ENCODE measurements at places on chromosomes 12 and 14. TPM values are rescaled to one million over a fixed set of nuclear protein-coding genes. Genes with fewer than 3 reads are reported as not detected.

- no peak for DNase-seq
Measured at GRCh38 chr14:50668826-50669143, 679 bp upstream of the SAV1 start.

- no peak for DNase-seq
Measured at GRCh38 chr12:120260607-120261006, 4.9 kb downstream of the PXN start.

GRCh38 chr14:102645746-102646440 is 53.4 kb downstream of the RCOR1 start:
- no peak for DNase-seq

DNA sequence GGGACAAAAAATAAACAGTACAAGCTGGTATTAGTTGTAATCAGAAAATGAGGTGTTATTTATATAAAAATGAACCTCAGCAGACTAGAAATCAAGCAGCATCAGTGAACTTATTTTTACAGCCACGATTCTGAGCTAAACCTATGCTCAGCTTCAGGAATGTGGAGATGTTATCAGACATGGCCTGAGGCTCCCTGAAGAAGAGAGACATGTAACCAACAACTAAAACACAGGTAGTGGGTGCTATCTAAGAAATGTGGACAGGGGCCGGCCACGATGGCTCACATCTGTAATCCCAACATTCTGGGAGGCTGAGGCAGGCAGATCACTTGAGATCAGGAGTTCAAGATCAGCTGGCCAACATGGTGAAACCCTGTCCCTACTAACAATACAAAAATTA is 534.3 kb downstream of the VRK1 start:
- no peak for DNase-seq

DNA sequence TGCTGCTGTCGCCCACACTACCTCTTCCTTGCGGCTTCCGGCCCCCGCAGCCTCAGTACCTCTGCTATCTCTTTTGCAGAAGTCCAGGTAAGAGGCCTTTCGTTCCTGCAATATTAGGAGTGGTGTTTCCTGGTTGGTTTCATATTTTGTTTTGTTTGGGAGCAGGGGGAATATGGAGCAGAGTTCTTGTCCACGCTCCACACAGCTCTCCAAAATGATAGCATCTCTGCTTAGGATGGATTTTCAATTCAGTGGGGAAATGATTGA is 768 bp downstream of the OXA1L start:
- no peak for DNase-seq

DNA sequence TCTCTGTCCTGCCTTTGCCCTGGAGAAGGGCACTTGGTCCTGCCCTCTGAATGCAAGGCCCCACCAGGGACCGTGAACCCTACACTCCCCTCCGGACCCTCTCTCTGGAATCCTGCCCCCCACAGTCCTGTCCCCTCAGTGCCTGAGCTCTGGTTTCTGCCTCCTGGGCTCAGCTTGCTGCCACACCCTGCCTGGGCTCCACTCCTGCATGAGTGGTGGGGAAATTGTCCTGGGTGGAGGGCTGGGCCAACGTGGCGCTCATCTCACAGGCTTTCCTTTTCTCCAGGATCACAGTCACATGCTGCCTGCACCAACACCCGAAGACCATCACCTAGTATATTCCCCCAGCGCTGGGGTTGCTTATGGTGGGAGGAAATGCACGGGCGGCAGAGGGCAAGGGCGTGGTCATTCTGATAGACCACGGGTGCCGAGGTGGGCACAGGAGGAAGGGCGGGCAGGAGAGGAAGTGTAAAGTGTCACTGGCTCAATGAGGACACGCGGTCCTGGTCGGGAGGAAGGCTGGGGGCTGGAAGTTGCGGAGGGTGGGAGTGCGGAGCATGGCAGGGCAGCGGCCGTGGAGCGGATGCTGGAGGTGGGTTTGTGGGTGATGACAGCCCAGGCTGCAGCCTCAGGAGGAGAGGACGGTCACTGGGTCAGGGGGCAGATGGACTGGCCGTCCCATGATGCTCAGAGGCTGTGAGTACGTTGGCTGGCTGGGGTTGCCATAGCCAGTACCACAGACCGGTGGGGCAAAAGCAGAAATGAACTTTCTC is 99.5 kb downstream of the KIF26A start:
- no peak for DNase-seq

- no peak for DNase-seq
Measured at GRCh38 chr14:68279777-68280233, 460.2 kb downstream of the RAD51B start.

GRCh38 chr14:59352961-59353360 is 112.2 kb downstream of the GPR135 start:
- DNase-seq, result no peak

GRCh38 chr12:108511633-108512540 is 3.2 kb upstream of the FICD start:
- DNase-seq, result peak; percentile 66

DNA sequence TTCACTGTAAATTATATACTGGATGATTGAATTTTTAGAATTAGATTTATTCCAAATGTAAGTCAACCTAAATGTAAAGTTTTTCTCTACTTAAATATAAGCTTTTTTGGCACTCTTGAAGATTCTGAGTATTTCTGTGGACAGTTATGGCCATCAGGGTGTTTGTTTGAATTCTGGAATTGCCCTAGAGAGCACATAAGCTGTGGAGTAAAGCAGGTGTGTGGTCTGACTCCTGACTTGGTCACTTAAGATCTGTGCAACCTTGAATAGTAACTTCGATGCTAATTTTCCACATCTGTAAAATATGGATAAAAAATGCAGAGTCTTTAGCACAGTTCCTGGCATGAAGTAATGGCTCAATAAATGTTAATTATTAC is 64.4 kb downstream of the FUT8 start:
- no peak for DNase-seq

GRCh38 chr14:20093442-20093841 is 17.1 kb upstream of the OR4K17 start:
- DNase-seq, result no peak

DNA sequence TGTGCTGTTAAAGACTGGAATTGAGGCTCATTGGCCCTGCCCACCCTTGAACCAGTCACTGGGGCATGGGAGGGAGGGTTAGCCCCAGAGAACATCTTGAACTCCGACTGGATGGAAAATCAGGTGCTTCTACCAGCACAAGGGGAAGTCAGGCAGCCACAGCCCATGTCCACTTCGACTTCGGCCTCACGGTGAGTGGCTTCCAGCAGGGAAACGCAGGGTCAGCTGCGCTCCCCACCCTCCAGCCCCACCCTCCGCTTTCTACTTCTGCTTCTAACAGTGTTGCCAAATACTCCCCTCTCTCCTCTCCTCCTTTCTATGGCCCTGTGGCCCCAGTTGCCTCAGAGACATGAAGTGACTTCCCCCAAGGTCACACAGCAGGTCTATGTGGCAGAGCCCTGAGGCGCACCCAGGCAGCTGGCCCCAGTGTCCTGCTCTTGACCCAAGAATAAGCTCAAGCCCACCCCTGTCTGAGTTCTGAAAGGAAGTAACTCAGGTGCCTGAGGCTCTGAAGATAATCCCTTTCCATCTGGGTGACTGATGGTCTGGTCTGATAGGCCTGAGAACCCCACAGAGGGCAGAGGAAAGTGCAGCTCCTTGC is 11.9 kb upstream of the SH2B3 start:
- DNase-seq, result no peak

GRCh38 chr12:12476857-12477531 is 85.7 kb downstream of the DUSP16 start:
- no peak for DNase-seq

DNA sequence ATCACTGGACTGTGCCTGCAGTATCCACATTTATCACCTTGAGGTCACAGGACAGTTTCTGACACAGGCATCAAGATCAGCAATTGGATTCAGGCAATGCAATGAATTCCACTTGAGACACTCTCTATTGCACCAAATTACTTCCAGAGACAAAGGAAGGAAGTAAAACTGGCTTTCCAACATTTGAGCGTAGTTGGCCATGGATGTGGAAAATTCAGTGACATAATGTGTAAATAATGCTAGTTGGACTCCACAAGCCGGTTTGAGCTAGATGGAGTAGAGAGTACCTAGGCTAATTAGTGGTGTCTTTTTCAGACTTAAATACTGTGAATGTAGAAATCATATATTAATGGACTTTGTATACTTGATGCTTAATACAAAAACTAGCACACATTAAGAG is 168.3 kb upstream of the SYT1 start:
- DNase-seq, result no peak

DNA sequence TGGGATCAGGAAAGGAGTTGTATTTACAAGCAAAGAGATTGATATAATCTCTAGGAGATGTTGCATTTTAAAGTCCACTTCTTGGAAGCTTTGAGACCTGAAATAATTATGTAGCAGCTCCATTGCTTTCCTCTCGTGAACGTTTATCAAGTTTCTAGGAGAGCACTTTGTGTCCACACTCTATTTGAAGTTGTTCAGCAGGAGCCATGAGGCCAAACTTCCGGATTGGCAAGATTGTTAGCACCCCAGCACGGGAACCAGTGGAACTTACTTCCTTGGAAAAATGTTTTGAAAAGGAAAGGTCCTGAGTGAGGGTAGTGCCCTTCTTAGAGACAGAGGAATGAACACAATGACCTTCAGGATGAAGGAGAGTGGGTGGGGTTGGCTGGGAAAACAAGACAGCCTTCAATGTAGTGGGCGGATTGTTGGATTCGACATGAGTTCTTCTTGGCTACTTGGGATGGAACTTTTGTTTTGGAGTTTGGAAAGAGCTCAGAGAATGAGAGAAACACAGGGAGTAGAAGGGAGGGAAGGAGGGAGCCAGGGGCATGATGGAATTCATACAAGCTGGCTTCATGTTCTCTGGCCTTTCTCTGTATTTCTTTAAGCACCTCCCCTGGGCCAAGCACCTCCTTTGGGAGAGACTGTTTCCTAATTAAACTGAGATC is 23.8 kb upstream of the CISTR start:
- DNase-seq, result no peak

DNA sequence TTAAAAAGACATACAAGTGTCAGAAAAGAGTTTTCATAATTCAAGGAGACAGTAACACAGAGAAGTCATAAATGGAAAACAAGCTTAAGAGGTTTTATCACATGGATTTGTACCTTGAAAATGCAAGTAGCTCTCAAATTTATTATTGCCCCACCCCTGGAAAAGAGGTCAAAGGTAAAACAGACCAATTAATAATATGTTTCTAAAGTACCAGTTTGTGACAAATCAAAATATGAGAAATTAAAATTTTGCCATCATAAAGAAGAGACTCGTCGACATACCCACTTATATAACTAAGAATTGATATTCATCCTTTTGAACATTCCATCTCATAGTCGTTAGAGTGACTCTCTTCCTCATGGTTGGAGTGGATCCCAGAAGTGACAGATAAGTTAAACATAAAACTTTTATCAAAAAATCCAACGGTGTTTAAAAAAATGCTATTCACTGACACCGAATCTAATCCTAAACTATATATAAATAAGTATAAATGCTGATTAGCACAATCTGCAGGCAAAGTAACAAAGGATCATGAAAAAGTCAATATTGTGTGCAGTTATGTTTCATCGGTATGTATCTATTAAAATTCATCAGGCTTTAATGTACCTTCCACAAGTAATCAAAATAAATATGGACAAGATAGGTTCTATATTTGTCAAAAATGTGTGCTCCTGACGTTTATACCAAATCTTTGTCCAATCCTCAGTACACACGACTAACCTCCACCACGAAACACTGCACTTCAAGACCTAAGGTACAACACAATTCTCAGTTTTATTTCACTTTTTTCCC is 2.3 kb downstream of the CORO1C start:
- DNase-seq, result no peak

DNA sequence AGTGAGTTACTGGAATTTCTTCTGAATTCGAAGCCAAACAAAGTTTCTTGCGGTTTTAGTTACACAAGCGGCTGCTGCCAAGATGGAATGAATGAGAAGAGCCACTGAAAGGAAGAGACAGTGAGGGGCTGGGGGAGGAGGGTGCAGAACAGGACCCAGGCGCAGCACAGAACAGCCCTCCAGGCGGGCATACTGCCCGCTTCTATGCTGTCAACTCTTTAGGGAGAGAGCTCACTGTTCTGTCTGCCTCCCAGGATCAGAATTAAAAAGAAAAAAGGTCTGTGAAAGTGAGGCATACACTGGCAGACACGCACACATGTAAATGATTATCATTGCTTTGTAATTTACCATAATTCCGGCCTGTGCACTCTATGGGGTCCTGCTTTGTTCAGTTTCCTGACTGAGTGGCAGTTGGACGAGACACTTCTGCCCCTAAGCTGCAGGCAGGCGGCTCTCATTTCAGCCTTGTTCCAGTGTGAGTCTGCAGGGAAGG is 231.6 kb downstream of the CACNA1C start:
- peak; percentile 79 for DNase-seq

GRCh38 chr14:64475585-64476273 is 10.4 kb downstream of the AKAP5 start:
- no peak for DNase-seq

- no peak for DNase-seq
Measured at GRCh38 chr14:77322250-77322902, 1.5 kb downstream of the GSTZ1 start.

DNA sequence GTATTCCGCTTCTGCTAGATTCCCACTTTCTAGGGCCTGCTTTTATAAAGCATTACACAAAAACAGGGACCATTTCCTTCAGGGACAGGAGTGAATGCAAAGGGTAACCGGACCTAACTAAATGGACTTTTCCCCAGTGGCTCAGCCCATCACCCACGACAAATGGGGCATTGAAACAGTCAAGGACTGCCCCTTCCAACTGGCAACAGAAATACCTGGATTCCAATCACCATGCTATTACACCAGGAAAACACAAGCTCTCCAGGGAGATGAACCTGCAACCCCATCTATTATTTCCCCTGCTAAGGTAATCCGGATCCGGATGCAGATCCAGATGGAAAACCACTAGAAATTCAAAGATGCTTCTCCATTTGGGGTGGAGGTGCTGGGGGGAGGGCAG is 1.0 kb downstream of the MPHOSPH9 start:
- no peak for DNase-seq

DNA sequence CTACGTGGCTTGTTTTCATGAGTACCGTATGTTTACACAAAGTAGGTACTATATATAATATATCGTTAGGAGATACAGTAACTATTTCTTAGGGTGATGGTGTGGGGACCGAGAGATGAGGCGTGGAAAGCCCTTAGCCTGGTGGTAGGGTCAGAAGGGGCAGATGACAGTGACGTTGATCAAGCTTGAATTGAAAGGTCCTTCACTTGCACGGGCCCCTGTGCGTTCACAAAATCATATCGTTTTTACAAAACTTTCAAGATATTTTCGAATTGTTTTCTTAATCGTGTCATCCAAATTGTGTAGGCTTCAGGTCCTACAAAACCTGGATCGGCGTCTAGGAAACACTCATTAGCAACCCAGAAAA is 881 bp upstream of the SOS2 start:
- DNase-seq, result no peak

GRCh38 chr12:4044101-4044500 is 170.9 kb upstream of the PARP11 start:
- no peak for DNase-seq

NTF3 gene
- 10.7 TPM for total RNA-seq

SYT1 gene
- total RNA-seq, result 5.5 TPM

CLEC1B gene
- total RNA-seq, result not detected

AKAP6 gene
- 25.9 TPM for total RNA-seq

SMIM41 gene
- not detected for total RNA-seq

PTPRO gene
- 1.7 TPM for total RNA-seq

DBX2 gene
- not detected for total RNA-seq

Data from H4 (cell line).